ENCODE measurements at places on chromosomes 16 and 17.

- no peak for DNase-seq
Measured at GRCh38 chr16:8847145-8847544, 21.7 kb downstream of the CARHSP1 start.

DNA sequence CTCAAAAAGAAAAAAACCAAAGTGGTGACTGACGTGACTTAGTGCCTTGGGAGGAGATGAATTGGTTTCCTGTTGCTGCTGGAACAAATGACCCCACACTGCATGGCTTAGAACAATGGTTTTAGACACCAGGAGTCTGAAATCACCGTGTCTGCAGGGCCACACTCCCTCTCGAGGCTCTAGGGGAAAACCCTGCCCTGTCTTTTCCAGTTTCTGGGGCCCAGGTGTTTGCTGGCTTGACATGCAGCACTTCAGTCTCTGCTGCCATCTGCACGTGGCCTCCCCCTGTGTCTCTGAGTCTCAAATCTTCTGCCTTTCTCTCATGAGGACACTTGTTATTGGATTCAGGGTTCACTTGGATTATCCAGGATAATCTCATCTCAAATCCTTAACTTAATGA, 323.8 kb upstream of the TNRC6C start:
- DNase-seq: peak; percentile 64

GRCh38 chr17:29149431-29150064, 30.6 kb downstream of the MYO18A start:
- no peak for DNase-seq

- DNase-seq: no peak
Measured at GRCh38 chr17:77161953-77162352, 21.2 kb downstream of the SEC14L1 start.

Measured in stimulated activated CD4-positive, alpha-beta T cell treated with anti-CD3 and anti-CD28 coated beads, Interleukin-2, amount 100 ng/mL, for 24 hours (primary cell).